ENCODE measurements at places on chromosomes 6 and 20. TPM values are rescaled to one million over a fixed set of nuclear protein-coding genes. Genes with fewer than 3 reads are reported as not detected.

The RMND1 gene
- 35.6 TPM for total RNA-seq

The EPPIN gene
- not detected for total RNA-seq

The MAP7 gene
- 0.38 TPM for total RNA-seq

The DACT2 gene
- 1.4 TPM for total RNA-seq

The TRAPPC3L gene
- not detected for total RNA-seq

The ZNF341 gene
- 2.6 TPM for total RNA-seq

The MOXD1 gene
- 8.0 TPM for total RNA-seq

The FAM50B gene
- 0.37 TPM for total RNA-seq

The CSTF1 gene
- total RNA-seq: 38.6 TPM

The SPATS1 gene
- total RNA-seq: not detected

The RALGAPA2 gene
- total RNA-seq: 15.2 TPM

- no peak for DNase-seq
Observed at GRCh38 chr20:39878809-39879208, 810.2 kb downstream of the MAFB start.

- DNase-seq: peak; percentile 51
Observed at GRCh38 chr20:25270829-25271251, 23.0 kb downstream of the PYGB start.

GRCh38 chr6:26420688-26421171 is 18.7 kb downstream of the BTN3A1 start:
- no peak for DNase-seq

GRCh38 chr6:159065759-159066329 is 21.1 kb upstream of the TAGAP start:
- DNase-seq: peak; percentile 44

DNA sequence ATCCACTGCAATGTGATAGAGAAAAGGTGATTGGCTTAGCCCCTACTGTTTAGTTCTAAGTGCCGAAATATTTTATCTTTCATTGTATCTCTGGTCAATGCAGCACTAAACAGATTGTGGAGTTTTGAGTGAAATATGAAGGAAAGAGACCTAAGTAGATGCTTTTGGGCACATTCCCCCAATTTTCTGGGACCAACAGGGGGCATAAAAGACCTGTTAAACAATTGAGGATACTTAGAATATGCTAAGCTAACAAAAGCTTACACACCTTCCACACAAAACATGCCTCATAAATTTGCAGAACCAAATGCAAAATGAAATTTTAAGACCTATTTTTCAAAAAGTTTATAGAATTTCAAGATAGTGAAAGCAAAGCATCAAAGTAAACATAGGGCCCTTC is 746.9 kb downstream of the TBC1D32 start:
- DNase-seq: no peak

GRCh38 chr6:43216200-43216599 is 13.1 kb downstream of the DNPH1 start:
- no peak for DNase-seq

GRCh38 chr6:156175971-156176421 is 601.2 kb upstream of the ARID1B start:
- DNase-seq: no peak

DNA sequence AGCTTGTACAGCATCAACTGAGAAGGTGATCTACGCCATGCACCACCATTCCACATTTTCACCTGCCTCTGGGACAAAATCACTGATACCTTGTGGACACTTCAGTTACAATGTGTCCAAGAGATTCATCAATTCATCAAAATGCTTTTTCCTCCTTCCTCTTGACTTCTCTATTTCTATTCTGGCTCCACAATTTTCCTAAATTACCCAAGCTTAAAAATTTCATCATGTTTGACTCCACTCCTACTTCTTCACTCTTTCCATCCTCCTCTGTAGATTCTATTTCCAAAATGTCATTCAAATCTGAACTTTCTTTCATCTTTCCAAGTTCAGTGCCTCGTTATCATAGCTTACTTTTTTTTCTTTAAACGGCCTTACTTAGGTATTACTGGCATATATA is 172.2 kb downstream of the BTBD9 start:
- no peak for DNase-seq

DNA sequence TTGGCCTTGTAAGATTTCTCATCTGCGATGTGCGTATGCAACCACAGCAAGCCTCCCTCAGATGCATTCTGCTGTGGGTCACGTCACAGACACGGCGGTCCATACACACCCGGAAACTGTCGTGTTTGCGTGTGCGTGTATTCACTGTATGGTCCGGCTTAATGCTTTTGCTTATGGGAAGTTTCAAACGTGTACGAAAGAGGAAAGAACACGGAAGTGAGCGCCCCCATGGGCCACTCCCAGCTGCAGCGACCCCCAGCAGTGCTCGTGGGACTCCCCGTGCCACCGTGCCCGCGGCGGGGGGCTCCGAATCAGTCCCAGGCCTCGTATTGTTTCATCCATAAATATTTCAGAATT is 10.2 kb downstream of the DLL1 start:
- DNase-seq: no peak

DNA sequence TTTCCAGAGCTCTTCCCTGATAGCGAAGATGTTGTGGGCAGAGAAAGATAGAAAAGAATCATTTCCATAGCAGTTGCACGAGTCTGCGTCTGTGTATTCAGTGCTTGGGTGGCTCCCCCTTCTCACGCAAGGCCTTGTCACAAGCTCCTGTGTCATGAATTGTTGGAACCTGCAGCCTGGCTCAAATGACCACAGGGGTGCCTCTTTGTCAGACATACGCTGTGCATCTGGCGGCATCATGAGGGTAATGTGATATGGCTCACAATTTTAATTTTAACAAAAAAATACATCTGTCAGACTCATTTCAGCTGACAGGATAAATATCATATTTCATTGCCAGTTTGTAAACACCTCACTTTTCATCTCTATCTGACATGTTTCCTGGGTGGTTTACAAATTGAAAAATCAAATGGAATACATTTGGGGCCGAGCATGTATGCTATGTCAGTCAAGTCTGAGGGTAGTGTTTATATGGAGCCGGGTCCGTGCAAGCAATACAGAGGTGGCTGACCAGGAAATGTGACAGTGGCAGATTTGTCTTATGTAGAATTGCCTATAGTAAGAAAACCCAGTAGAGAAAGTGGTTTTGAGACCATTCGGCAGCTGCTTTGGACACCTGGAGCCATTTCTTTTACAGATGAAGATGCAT is 90.9 kb downstream of the CAP2 start:
- DNase-seq: no peak

DNA sequence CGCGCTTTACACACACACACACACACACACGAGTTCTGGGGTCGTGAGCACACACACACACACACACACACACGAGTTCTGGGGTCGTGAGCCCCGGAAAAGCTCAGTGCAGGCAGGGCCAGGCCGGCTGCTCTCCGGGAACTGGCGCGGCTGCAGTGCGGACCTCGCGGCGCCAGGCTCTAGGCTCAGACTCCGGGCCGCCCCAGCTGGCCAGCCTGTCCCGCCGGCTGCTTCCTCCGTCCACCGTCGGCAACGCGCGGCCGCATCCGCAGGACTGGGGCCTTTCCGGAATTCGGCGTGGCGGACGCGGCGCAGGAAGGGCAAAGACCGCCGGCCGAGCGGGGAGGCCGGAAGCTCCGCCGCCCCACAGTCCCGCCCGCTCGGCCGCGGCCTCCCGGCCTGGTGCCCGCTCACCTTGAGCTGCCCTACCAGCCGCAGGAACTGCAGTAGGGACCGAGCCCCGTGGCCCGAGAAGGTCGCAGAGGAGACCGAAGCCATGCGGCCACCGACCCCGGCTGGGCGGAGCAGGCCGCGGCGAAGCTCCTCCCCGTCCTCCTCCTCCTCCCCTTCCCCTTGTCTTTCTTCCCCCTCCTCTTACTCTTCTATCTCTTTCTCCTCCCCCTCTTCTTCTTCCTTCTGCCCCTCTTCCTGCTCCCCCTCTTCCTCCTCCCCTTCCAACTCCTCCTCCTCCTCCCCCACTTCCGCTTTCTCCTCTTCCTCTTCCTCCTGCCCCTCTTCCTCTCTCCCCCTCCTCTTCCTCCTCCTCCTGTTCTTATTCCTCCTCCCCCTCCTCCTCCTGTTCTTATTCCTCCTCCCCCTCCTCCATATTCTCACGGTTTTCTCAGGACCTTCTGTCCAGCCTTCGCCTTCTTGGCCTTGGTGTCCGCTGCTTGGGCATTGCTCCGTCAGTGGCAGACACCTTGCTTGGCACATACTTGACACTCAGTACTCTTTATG is at the start of gene HDDC2:
TSS of gene HDDC2 (minus strand) at position 533 of the 957 bp plus-strand sequence. CDS start at position 498, 35 bp downstream.
- DNase-seq: peak; percentile 91

GRCh38 chr20:3730803-3731672 is 1.4 kb upstream of the HSPA12B start:
- no peak for DNase-seq

GRCh38 chr6:5034328-5034727 is 30.5 kb upstream of the RPP40 start:
- no peak for DNase-seq

DNA sequence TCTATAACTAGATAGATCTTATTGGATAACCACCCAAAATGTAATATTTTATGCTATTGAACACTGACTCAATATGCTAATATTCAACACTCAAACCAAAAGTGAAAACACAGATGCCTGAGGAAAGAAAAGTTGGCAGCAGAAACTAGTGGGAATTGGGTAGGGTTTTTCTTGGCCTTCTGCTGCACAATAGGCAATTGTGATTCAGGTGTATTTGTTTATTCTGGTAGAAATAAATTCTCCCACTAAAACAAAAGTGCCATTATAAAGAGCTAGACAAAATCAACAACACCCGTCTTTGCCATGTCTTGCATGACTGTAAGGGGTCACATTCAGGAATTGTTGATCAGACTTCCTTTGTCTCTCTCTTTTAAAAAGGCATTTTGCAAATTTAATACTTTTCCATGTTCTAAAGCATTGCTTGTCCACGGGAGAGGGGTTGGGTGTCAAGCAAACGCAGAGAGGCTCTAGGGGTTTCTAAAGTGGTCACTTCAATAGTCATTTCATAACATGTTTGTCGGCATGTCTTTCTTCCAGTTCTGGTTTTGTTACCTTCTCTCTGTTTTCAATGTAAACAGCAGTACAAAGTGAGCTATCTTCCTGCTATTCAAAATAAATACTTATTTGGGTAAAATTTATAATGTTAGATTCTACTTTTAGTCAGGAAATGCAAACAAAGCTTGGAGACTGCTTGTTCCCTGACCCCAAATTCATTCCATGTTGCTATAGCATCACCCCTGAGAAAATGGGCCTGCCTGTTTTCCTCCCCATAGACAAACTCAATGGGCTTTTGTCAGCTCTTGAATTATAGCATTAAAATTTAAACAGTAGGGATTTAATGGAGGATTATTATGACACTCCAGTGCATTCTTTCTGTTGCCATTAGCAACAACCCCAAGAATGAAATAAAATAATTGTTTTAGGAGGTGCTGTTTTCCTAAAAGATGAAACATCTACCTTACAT is 217.0 kb upstream of the CCN2 start:
- no peak for DNase-seq

DNA sequence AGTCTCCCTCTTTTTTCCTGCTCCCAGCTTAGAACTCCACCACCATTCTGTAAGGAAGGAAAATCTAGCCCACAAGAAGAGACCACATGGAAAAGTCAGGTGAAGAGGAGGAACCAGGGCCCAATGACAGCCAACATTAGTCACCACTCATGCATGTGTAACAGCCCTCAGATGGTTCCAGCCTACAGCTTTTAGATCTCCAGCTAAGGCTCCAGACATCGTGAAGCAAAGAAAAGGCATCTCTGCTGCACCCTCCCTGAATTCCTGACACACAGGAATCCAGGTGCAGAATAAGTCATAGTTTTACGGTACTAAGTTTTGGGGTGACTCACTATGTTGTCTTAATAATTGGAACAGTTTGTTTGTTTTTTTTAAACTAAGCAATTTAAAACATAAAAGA is 25.5 kb downstream of the DCDC2 start:
- no peak for DNase-seq

GRCh38 chr20:44392776-44393607 is 37.5 kb downstream of the HNF4A start:
- DNase-seq: no peak

Data from osteocyte (in vitro differentiated cells).